ENCODE measurements at places on chromosomes 7 and 10.

GRCh38 chr10:78504181-78504580 lies 470.5 kb downstream of the RPS24 start:
- DNase-seq = no peak

- DNase-seq = no peak
Measured at GRCh38 chr7:99499371-99499720, 735 bp downstream of the ZNF394 start.

DNA sequence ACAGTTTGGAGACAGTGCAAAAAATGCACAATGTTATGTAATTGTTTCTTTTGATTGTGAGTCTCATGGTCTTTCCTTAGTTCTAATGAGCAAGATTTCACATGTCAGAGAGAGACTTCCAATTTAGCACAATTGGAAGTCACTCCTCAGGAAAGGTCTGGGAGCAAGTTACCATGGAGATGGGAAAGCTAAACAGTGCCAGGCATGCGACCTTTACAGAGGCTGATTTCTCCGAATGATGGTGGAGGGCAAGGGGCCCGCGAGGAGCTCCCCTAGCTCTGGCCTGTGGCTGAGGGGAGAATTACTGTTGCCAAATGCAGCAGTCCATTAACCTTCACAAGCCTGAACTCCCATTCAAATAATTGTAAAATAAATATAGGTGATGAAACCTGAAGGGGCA lies 59.3 kb downstream of the CDCA7L start:
- DNase-seq = peak; percentile 35

- DNase-seq = no peak
Measured at GRCh38 chr7:111982133-111982532, 224.1 kb downstream of the DOCK4 start.

GRCh38 chr10:14259696-14260566 lies 70.8 kb downstream of the FRMD4A start:
- no peak for DNase-seq
